ENCODE measurements at places on chromosomes 4 and X.

- no peak for DNase-seq
These were observed 83.5 kb downstream of the CHRNA9 start for GRCh38 chr4:40418430-40419230.

DNA sequence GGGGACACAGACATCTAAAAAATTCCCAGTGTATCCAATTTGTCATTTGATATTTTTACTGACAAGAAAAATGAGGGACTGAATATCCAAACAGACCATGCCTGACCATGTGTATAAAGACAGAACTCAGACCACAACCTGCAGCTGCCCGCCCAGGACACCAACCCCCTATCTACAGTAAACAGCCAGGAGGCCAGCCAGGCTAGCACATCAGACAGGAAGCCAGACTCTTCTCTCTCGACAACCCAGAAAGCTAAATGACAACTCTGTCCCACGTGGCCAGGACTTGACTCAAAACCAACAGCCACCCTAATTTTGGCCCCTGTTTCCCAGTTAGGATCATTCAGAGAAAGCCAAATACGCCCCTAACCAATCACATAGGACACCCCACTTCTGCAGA is 15.1 kb downstream of the AFAP1 start:
- DNase-seq: no peak

- no peak for DNase-seq
These were observed 201.4 kb downstream of the AASDH start for GRCh38 chr4:56185901-56186300.

DNA sequence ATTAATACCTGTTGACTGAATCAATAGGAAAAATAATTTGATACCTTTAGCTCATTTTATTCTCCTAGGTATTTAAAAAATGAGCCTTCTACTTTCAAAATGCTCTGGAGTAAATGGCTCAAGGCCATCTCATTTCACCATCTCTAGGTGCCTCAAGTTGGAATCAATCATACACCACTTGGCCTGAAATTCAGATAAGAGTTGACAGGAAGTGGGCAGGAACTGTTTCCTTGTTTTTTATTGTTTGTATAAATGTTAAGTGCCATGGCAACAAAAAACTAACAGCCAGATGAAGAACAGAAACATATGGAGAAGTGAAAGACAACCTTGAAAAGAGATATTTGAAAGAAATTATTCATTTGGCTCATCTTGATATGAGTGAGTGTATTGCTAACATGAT is 12.4 kb downstream of the LIMCH1 start:
- no peak for DNase-seq

DNA sequence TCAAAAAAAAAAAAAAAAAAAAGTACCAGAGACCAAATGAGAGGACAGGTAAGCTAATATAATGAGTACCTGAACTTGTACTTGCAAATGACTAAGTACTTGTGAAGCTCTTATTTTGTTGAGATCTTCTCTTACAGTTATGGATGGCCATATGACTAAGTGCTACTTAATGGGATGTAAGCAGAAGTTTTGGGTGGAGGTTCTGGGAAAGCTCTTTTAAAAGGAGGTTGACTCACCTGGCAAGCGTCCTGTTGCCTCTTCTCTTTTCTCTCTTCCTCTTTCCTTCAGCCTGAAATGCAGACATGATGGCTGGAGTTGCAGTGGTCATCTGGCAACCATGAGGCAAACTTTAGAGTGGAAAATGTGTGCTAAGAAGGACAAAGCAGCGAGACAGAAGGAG is 36.9 kb upstream of the MED14 start:
- DNase-seq: no peak

DNA sequence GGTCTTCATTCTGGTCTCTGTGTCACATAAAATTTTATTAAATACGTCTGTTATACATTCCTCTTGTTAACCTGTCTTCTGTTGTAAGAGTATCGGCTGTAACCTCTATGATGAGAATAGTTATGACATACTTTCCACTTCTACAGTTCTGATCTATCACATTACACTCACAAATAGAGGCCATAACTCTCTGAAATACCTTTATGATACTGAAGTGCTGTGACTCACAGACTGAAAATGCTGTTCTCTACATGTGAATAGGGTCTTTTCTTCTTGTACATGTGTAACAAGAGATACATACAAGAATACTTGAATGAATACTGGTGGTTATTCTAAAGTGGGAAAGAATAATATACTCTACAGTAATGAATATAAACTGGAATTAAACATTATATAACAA is 1047.6 kb downstream of the TECRL start:
- DNase-seq: no peak

- DNase-seq: no peak
These were observed 87.8 kb downstream of the SPRY1 start for GRCh38 chr4:123484291-123484926.

DNA sequence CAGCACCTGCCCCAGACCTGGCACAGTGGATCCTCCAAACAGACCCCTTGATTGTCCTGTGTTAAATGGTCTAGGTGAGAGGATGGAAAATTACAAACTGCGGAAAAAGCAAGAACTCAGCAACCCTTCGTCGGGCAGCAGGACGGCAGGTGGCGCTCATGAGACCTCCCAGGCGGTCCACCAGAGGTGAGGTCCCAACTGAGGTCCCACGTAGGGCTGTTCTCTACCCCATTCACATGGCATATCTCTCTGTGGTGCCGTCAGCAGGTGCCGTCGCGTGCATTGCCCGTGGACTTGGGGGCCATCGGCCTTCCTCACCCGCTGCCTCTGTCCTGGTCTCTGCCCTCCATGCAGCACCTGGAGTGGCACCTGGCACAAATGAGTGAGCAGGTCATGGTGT is 88.2 kb downstream of the CRMP1 start:
- no peak for DNase-seq

Data from skeletal muscle cell (primary cell).